Activated gamma-delta T cell (primary cell): ENCODE measurements at places on chromosomes 6 and 20.

GRCh38 chr6:69238067-69238466 lies 558.7 kb downstream of the LMBRD1 start:
- DNase-seq, result no peak

DNA sequence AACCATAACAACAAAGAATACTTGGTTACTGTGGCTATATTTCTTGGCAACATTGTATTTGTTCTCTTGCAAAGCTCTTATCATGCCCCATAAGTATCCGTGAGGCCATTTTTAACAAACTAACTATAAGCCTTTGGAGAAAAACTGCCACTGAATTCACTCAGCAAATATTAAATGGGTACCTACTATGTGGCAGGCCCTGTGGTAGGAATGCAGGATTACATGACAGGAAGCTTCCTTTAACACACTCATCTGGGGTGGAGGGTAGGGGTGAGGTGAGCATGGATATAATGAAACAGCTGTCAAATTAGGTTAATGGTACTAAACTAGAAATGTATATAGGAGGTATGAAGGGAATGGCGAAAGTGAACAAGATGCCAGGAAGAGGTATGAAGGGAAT lies 504.8 kb downstream of the MEI4 start:
- no peak for DNase-seq

GRCh38 chr6:50602292-50602691 lies 111.0 kb upstream of the TFAP2D start:
- DNase-seq, result no peak

DNA sequence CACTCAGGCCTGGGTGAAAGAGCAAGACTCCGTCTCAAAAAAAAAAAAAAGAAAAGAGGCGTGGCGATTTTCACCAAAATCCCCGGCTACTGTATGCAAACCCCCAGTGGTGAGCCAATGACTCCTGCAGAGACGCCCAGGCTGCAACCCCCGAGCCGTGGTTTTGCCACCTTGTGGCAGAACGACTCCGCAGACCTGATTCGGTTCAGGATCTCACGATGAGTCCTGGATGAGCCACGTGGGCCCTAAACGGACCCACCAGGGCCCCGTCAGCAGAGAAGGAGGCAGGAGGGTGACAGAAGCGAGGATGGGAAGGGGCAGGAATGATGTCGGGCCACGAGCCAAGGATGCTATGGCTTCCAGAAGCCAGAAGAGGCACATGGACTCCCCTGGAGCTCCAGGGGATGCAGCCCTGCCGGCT lies 42.5 kb downstream of the SLC2A4RG start:
- no peak for DNase-seq

DNA sequence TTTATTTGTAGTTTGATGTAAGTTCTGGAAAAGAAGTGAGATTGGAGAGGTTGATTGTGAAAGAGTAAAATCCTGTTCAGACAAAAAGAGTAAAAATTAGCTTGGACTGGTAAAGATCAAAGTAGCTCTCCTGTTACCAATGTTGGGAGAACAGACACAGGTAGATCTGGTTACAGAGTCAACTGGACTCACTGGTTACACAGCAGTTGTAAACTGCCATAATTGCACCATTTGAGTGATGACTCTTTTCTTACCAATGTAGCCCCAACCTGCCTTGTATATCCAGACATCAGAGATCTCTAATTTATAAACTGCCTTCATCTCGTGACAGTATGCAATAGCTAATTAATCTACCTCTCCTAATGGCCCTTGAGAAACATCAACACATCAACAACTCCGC lies 165.6 kb upstream of the PRSS16 start:
- DNase-seq, result no peak

DNA sequence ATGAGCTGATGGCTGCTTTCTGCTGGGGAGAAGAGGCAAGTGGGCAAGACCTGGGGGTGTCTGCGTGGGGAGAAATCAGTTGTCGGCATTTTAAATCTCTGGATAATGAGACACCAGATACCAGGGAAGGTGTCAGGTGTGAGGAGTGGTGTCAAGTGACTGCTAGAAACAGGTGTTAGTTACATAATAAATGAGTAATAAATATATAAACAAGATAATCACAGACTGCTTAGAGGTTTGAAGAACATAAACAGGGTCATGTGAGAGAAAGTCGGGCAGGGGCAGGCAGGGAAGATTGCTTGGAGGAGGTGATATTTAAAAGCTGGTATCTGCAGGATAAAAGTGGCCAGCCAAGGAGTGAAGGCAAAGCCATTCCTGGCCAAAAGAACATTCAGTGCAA lies 87.2 kb upstream of the RIN2 start:
- DNase-seq, result no peak

- DNase-seq, result no peak
Observed at GRCh38 chr6:11921017-11921438, 91.1 kb upstream of the HIVEP1 start.

DNA sequence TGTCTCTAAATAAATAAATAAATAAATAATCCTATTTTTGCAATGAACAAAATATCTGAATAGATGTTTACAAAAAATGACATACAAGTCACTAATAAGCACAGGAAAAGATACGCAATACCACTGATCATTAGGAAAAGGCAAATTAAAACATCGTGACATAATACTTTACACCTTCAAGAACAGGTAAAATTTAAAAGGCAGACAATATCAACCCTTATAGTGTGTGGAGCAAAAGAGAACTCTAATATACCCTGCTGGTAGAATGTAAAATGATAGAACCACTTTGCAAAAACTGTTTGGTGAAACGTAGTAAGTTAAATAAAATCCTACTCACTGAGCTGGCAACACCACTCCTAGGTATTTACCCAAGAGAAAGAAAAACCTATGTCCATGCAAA lies 67.4 kb downstream of the ZMYND8 start:
- DNase-seq, result no peak

GRCh38 chr20:10483691-10484090 lies 48.6 kb downstream of the SLX4IP start:
- no peak for DNase-seq

DNA sequence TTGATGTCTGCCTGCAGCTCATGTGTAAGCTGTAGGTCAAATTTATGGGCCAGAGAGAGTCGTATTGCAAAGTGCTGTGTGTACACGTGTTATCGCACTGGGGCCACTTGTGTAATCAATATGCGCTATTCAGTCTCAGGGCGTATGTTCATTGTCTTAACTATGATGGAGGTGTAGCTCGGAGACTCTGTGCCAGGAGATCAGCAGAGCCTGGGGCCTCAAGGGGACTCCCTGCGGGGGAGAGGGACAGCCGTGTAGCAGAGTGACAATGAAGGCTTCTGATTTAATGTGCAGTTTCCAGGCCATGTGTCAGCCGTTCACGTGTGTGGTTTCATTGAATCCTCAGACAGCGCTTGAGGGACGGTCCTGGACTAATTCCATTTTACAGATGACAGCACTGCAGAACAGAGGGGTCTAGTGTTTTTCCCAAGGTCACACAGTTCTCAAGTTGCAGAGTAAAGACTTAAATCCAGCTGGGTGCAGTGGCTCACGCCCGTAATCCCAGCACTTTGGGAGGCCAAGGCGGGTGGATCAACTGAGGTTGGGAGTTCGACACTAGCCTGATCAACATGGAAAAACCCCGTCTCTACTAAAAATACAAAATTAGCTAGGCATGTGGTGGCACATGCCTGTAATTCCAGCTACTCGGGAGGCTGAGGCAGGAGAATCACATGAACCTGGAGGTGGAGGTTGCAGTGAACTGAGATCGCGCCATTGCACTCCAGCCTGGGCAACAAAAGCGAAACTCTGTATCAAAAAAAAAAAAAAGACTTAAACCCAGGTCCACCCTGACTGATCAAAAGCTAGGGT lies 242.5 kb downstream of the PREX1 start:
- no peak for DNase-seq

DNA sequence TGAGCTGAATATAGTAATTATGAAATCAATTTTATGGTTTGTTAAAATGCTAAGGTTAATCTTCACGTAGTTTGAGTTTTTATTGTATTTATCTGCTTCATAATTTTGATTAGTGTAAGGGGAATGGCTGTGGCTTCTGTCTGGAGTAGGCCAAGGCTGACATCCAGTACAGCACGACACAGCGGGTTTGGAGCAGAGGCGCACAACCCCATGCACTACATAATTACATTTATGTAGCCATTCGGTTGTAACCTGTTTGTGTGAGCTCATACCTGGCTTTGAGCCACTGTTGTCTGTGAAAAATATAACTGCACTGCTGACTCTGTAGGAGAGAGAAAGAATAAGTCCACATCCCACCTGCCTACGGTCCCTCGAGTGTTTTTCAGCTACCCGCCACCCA lies 615.5 kb downstream of the EYS start:
- DNase-seq, result no peak

DNA sequence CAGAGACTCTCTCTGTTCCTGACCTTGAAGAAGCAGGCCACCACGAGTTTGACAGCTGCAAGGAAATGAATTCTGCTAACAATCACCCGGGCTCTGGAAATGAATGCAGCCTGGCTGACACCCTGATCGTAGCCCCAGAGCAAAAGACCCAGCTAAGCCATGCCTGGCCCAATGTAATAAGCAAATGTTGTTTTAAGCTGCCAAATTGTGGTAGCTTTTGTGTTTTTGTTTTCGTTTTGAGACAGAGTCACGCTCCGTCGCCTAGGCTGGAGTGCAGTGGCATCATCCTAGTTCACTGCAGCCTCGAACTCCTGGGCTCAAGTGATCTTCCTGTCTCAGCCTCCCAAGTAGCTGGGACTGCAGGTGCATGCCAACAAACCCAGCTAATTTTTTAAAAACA lies 3.3 kb upstream of the OXT start:
- DNase-seq, result no peak

DNA sequence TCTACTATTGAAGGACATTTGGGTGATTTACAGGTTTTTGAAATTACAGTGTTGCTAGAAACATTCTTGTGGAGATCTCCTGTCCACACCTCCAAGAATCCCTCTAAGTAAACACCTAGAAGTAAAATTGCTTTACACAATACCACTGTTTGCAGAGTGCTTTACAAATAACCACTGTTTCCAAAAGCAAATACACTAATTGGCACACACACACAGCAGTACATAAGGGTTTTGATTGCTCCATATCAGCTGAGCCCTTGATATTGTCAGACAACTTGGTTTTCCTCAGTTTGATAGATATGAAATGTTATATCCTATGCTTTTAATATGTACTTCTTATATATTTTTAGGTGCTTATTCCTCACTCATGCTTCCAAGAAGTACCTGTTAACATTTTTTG lies 6.3 kb downstream of the HMGN4 start:
- DNase-seq, result no peak

DNA sequence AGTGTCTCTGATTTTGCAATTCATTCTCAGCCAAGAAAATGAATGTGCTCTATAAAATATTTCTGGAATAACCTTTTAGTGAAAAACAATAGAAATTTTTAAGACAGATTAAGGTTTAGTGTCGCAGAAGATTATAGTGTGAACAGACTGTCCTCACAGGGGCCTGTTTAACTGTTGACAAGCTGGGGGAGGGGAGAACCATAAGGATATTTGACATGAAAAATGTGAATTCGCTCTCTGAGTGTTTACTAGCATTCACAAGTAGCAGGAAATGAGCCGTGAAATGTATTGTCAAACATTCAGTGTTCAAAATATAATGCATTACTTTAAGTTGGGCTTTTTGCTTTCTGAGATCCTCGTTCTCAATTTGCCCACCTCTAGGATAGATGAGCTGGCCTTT lies 134.8 kb upstream of the TSHZ2 start:
- DNase-seq, result no peak

DNA sequence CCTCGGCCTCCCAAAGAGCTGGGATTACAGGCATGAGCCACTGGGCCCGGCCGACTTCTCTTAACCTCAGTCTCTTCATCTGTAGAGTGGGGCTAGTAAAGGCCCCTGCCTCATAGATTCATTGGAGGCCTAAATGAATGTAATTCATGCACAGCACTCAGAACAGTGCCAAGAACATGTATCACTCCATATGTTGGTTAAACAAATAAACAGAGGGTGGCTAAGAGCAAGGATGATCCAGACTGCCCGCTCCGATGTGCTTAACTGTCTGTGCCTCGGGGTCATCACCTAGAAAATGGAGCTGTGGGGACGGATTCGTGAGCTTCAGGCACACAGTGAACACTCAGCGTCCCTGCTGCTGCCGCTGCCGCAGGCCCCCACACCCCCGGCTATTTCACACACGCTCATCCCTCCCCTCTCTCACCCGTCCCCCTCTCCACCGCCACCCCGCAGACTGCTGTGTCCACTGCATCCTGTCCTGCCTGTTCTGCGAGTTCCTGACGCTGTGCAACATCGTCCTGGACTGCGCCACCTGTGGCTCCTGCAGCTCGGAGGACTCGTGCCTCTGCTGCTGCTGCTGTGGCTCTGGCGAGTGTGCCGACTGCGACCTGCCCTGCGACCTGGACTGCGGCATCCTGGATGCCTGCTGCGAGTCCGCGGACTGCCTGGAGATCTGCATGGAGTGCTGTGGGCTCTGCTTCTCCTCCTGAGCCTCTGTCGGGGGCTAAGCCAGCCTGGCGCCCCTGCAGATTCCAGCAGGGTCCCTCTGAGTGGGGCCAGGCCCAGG lies 14.8 kb downstream of the MDFI start:
- DNase-seq, result no peak

DNA sequence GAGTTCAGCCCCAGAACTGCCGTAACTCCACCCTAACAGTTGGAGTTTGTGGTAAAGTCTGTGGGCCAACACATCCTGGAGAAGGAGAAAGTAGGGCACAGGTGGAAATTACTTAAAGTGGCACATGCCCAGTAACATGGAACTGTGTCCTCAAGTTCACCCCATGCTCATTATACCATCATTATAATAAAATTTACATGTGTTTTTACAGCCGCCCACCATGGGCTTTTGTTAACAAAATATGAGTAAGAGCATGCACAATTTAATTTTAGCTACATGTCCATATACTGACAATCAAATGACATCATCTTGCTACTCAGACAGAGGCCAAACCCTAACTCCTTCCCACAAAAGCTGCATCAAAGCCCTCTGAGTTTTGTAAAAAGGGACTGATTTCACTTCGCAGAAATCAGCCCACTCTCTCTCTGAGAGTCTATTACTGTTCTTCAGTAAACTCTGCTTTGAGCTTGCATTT lies 17.3 kb upstream of the ELOVL4 start:
- no peak for DNase-seq

GRCh38 chr20:49459684-49460083 lies 22.8 kb downstream of the KCNB1 start:
- no peak for DNase-seq

DNA sequence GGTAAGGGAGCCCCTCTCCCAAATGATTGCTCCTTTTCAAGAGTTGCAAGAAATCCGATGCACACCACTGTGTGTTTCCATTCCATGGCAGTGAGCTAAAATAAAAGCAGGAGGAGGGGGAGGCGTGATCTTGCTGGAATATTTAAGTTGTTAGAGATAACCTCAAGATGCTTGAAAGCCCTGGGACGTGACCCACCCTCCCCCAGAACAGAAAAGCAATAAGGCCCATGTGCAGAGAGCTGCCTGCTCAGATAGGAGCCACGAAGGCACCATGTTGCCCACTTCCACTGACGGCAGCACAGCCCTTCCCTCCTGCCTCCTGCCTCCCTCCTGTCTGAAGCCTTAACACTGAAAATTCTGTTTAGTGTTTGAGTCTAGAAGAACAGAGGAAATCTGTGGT lies 432.6 kb upstream of the CDH4 start:
- no peak for DNase-seq
